Activated naive CD8-positive, alpha-beta T cell treated with anti-CD3 and anti-CD28 coated beads for 36 hours (primary cell): ENCODE measurements at places on chromosomes 11 and 22.

GRCh38 chr11:118200901-118201680 lies 23.7 kb downstream of the JAML start:
- DNase-seq: peak; percentile 58

DNA sequence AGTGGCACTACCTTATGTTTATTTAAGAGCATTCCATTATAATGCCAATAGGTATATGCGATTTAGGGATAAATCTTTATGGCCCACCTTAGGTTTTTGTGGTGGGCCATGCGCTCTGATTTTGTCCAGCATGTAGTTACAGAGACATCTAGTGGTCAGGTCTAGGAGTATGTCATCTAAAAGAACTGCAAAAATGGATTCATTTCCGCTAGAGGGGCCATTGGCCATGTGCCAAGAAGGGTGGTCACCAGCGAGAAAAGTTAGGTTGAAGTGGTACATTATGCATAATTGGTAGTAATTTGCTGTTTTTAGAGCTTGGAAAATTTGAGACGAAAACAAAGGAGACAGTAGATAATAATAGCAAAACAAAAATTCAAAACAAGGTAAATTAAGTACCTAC lies 27.7 kb downstream of the LRRC4C start:
- no peak for DNase-seq

DNA sequence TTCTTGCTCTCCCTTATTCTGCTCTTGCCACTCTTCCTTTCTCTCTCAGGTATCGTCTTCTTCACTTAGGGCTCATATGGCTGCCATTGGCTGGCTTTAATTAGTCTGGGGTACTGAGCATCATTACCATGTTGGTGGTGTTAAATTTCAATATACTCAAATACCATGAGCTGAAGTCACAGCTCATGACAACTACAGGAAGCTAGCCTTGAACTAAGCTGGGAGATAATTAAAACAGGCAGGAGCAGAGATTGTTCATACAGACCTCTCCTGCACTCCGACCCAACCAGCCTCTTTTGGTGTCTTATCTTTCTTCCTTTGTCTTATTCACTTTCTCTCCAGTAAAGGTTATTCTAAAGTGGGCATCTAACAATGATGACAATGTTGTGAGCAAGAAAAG lies 130.9 kb upstream of the BLID start:
- no peak for DNase-seq

DNA sequence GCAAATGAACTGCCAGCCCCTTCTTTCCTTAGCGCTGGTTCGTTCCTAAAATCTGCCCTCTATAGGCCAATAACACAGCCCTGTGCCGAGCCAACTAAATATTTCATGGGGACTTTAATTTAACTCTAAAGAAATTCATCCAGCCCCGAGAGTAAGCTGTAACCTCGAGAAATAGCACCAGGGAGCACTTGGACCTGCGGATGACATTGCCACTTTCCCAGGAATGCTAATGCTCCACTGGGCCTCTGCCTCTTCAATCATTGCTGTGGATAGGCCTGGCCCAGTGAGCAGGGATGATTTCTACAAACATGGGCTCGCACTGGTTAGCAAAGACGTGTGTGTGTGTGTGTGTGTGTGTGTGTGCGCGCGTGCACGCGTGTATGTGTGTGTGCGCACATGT lies 95.3 kb upstream of the TBCEL start:
- DNase-seq: no peak

GRCh38 chr11:75673977-75674582 lies 5.2 kb upstream of the MAP6 start:
- DNase-seq: peak; percentile 58

DNA sequence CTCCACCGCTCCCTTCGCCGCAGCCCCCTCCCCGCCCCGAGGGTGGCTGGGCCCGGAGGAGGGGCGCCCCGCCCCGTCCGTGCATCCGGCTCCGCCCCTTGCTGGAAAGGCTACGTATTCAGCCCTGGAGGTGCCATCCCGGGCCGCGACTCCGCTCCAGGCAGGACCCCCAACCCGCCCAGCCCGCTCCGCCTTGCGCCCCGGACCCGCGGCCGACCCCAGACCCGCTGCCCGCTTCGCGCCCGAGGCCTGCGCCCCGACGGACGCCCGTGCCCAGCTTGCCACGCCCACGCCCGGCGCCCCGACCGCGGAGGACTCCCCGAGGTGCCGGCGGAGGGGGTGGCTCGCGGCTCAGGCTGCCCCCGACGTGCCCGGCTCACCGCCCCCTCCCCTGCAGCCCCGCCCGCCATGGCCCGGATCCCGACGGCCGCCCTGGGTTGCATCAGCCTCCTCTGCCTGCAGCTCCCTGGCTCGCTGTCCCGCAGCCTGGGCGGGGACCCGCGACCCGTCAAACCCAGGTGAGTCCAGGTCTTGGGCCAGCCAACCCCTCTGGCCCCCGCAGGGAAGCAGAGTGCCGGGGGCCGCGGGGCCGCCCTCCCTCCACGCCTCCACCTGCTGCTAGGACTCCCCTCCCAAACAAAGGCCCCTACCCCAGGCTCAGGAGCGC lies at the start of gene ADM2:
TSS of gene ADM2 (plus strand) at position 104 of the 667 bp plus-strand sequence. CDS start at position 409, 305 bp downstream.
- peak; percentile 69 for DNase-seq

DNA sequence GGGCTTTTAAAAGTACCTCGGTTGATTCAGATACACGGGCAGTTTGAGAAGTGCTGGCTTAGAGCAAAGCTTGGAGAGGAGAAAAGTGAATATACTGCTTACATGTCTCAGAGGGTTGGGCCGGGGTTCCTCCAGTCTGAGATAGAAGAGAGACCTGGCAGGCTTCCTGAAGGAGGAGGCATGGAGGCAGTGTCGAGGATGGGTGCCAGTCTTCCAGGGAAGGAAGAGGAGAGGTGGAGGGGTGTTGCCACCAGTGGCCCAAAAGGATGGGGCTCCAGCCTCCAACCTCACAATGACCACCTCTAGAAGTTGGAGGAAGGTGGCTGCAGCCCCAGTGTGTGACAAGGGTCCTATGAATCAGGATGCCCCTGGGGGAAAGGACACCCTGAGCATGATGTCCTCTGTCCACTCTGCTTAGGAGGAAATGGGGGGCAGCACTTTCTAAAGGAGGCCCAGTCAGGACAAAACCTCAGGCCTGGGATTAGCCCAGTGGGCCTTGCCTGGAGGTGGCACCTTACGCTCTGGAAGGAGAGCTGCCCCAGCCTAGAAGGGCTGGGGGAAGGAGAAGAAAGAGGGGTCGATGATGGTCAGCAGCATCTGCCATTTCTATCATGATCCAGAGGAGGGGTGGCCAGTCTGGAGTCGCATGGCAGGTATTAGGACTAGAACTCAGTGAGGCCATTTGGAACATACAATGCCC lies 65.2 kb downstream of the CD82 start:
- no peak for DNase-seq

- DNase-seq: no peak
Measured at GRCh38 chr11:64415286-64415685, 56.3 kb downstream of the RPS6KA4 start.

- no peak for DNase-seq
Measured at GRCh38 chr22:45832959-45833580, 143.9 kb downstream of the WNT7B start.

- DNase-seq: no peak
Measured at GRCh38 chr11:56845121-56845732, 96.7 kb upstream of the OR9G4 start.

DNA sequence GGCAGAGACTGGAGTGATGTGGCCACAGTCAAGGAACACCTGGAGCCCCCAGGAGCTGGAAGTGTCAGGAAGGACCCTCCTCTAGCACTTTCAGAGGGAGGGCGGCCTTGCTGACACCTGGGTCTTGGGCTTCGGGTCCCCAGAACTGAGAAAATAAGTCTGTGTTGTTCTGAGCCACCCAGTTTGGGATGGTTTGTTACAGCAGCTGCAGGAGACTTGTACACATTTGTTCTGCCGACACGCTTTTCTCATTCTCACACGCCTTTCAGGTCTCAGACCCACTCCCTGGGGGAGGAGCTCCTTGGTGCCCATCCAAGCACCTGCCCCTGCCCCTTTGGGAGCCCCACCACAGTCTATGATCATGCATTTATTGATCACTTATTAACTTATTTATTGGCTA lies 47.2 kb upstream of the SMIM38 start:
- no peak for DNase-seq

DNA sequence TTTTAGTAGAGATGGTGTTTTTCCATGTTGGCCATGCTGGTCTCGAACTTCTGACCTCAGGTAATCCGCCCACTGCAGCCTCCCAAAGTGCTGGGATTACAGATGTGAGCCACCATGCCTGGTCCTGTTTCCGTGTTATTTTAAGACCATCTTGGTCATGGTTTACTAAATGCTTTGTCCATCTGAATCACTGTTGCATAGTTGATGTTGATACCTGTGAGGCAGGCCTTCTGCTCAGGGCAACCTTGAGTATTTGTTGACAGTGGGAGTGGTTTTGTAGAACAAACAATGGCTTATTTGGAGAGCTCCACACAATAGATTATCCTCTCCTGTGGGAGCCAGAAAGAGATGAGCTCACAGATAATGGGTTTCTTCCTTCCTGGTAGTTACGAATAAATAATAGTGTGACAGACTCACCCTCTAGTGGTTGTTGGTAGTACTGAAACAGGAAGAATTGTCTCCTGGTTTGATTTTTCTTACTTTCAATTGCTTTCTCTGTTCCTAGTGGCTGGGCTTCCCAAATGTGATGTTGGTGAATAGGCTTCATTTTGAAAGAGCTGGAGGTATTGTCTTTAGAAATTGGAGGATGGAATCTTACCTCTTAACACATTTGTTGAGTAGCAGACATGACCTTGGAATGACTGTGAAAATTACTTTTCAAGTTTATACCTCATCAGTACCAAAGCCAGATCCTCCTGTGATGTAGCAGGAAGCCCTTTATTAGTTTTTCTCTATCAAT lies 39.0 kb downstream of the CTNND1 start:
- DNase-seq: no peak

DNA sequence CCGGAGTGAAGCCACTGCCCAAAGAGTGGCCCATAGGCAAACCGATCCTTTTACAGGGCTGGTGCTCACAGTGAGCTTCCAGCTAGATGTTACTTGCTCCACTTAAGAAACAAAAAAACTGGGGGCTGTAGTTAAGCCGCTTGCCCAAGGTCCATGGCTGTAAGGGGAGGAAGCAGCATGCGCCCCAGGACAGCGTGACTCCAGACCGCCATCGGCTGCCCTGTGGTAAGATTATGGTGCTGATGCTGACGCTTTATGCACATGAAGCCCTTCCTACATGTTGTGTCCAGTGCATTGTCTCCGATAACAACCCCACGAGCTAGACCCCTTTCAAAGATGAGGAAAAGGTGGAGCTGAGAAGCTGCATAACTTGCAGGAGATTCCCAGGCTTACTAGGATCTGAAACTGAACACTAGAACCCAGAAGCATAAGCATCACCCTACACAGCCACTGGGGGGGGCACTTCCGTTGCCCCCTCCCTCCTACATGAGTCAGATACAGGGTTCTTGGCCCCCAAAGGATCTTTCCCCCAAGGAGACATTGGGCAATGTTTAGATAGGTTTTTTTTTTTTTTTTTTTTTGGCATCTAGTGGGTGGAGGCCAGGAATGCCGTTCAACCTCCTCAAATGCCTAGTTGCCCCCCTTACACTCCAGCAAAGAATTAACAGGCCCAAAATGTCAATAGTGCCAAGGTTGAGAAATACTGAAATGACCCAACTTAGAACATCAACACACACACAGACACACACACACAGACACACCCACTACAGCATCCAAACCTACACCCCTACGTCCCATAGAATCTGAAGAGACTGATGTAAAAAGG lies 53.9 kb downstream of the MN1 start:
- no peak for DNase-seq

DNA sequence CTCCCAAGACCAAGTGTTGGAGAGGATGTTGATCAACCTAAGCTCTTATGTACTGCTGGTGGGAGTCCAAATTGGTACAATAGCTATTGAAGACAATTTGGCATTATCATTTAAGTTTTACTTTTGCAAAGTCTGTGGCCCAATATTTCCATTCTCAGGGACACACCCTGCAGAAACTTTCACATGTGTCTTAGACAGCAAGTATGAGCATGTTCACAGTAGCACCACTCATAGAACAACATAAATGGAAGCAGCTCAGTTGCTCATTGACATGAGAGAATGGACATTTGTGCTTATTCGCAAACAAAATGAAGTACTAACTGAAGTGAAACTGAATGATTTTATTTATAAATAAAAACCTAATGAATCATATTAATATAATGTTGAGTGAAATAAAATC lies 135.5 kb downstream of the NOX4 start:
- no peak for DNase-seq

- DNase-seq: no peak
Measured at GRCh38 chr22:23904573-23905254, 10.5 kb downstream of the MIF start.

DNA sequence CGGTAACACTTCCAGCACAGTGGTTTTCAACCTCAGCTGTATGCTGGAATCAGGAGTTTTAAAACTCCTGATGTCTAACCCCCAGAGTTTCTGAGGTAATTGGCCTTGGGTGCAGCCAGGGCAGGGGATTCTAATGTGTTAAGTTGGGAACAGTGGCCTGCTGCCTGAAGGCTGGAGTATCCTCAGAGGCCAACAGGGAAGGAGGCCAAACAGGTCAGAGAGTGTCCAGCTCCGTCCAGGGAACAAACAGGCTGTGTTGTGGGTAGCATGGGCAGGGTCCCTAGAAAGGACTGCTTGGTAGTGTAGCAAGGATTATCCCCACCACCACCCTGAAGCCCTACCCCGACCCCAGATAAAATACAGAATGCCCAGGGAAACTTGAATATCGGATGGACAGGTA lies 10.8 kb upstream of the DAGLA start:
- DNase-seq: no peak

- DNase-seq: no peak
Measured at GRCh38 chr11:57735619-57736298, 5.5 kb upstream of the SELENOH start.

DNA sequence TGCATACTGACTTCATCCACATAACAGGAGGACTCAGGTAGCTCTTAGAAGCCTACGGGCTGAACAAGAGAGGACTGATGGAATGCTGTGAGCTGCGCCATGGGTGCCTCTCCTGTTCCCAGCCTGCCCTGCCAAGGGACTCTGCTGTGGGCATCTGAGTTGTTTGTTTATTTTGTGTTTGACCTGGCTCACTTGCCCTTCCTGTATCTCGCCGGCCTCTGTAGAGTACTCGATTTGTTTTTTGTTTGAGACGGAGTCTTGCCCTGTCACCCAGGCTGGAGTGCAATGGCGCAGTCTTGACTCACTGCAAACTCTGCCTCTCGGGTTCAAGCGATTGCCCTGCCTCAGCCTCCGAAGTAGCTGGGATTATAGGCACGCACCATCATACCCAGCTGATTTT lies 1.8 kb downstream of the TTC38 start:
- DNase-seq: no peak

DNA sequence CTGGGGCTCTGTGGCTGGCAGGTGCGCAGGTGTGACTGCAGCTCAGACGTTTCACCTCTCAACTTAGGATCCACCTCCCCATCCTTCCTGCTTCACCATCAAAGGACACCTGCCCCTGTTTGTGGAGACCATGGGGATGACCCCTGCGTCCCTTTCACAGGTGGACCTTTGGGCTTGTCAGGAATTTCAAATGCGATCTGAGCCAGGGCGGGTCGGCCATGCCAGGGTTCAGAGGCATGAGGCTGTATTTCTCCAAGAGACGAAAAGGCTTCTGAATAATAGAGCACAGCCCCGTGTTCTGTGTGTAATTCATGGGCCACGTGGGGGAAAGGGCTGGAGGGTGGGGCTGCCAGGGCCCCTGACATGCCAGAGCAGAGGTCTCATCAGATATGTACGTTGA lies 668.0 kb downstream of the BRD1 start:
- no peak for DNase-seq

GRCh38 chr22:44097263-44098020 lies 73.3 kb downstream of the PARVB start:
- DNase-seq: no peak
